ENCODE measurements at places on chromosomes 3 and 15.

DNA sequence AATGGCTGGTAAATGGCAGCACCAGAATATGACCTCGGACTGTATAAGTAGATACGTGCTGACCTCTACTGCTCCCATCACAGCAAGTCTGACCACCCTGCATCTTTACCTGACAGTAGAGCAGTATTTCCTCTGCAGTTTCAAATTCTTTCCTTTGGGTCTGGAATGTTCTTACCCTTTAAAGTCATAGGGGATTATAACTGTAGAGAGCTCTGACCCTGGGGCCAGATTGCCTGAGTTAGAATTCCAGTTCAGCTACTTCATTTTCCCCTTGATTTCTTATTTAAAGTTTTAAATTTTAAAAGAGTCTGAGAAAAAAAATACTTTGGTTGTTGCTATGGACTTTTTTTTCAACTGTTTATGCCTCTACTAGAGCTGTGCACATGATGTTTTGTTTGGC is 237.7 kb downstream of the NR1D2 start:
- no peak for DNase-seq

- no peak for DNase-seq
Observed at GRCh38 chr15:35305031-35305550, 220.0 kb upstream of the NANOGP8 start.

GRCh38 chr3:12938258-12938711 is 96.9 kb upstream of the RPL32 start:
- no peak for DNase-seq

DNA sequence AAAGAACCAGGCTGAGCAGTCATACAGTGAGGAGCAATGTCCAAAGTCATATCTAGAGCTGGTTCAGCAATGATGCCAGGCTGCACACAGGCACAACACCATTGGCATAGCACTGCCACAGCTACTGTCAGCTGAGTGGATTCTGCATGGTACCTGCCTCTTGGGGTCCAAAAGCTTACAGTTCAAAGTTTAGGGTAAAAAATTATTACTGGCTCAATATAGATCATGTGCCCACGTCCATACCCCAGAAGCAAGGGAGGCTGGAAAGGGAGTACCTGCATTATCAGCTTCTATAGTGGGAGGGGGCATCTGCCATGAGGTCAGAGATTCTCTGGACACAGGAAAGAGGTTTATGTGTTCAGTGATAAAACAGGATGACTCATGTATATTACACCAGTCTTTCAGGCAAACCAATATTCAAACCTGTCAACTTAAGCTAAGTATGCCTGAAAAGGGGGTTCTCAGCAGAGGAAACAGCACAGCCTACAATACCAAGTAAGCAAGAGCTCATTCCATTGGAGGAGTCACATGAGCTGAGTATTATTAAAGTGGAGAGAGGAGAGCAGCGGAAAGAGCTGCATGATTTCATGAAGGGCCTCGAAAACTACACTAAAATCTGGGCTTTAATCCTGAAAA is 99.0 kb downstream of the ANO10 start:
- no peak for DNase-seq

GRCh38 chr3:151690645-151691044 is 43.1 kb upstream of the AADACL2 start:
- no peak for DNase-seq

DNA sequence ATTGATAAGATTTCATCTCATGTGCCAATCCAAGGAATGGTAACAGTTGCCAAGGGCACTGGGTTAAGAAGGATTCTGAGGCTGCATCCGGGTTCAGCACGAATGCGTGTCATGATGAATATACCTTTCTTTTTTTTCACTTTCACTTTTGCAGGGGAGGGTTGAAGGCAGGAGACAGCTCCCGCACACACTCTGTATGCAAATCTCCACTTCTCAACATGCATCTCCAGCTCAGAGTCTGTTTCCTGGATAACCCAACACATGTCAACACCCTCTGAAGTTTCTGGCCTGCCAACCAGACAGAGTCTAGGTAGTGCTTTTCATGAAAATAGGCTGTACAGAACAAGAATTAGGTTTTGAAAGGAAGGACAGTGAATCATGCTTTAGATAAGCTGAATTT is 21.6 kb downstream of the B4GALT4 start:
- no peak for DNase-seq

DNA sequence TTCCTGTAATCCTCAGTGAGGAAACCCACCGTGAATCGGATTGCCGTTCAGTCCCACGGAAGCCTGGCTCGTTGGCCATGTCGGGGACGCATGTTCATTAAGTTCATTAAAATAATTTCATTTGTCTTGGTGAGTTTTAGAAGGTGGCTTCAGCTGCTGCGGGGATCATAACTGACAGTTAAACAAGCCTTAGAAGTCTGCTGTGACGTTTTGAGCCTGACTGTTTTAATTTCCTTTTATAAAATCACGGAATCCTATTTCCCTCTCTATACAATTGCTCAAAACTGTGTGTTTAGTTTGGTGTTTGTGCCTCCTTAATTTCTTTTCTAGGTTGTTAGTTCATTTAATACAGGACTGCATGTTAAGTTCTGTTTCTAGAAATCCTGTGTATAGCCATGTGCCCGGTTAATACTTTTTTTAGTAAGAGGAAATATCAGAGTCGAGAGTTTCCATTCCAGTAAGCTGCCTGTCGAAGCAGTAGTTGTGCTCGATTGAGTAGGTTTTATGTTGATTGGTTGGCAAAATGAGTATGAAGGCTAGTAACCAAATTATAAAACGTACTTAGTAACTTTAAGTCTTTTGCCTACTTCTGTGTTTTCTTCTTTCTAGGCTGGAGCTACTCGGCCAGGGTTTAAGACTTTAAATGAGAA is 705 bp downstream of the NIPA2 start:
- no peak for DNase-seq

DNA sequence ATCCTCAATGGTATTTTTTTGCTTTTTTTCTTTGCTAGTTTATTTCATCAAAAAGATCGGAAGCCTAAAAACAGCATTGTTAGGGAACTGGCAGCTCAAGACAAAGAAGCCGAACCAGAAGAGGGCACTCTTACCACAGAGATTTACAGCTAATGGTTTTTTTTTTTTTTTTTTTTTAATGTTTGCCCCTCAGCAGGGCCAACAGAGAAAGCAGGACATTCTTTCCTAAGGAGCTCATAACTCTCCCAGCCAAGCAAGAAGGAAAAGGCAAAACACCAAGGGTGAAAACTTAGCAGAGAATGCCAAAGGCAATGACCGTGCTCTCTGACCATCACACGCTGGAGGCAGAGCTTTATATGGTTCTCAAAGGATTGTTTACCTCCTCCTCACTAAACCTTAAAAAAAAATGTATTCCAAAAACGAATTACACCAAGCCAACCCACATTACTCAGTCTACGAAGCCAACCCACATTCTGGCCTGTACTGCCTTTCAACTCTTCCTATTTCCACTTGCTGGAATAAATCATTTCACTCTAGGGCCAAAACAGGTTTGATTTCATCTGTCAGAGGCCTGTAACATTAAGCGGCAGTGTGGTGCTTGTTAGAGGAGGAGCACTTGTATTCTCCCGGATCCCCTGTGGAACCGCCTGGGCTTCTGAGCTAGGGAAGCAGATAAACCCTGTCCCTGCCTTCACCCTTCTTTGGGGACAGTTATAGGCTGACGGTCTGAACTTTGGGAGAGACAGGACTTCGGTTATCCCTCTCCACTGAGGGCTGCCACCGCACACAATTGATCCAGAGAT is 35.6 kb upstream of the GYG1 start:
- no peak for DNase-seq

DNA sequence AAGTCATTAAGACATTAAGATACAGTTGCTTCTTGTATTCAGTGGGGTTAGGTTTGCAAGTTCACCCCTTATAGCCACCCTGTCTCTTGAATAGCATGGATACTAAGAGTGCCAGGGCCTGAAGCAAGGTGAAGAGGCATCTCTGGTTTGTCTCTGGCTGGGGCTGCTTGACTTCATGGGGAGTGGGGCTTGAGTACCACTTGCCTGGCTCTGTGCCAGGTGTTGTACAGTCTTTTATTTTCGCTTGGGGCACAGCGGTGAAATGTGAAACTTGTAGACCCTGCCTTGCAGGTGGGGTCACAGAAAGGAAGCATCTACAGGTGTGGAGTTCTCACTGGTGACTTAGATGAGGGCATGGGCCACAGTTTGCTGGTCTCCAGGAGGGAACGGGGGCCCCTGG is 152.1 kb downstream of the PDE8A start:
- DNase-seq, result no peak

DNA sequence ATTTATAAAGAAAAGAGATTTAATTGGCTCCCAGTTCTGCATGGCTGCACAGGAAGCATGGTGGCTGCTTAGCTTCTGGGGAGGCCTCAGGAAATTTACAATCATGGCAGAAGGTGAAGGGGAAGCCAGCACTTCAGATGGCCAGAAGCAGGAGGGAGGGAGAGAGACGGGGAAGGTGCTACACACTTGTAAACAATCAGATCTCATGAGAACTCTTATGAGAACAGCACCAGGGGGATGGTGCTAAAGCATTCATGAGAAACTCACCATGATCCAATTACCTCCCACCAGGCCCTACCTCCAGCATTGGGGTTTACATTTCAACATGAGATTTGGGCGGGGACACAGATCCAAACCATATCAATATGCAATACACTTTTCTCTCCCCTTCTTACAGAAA is 73.7 kb downstream of the ECT2 start:
- DNase-seq, result no peak

GRCh38 chr15:41096178-41096577 is 19.9 kb downstream of the INO80 start:
- DNase-seq, result no peak

- DNase-seq, result no peak
Observed at GRCh38 chr3:46300461-46300789, 53.5 kb upstream of the CCR2 start.

Data from ecto neural progenitor cell (in vitro differentiated cells).